ENCODE measurements at places on chromosomes 6 and 20.

DNA sequence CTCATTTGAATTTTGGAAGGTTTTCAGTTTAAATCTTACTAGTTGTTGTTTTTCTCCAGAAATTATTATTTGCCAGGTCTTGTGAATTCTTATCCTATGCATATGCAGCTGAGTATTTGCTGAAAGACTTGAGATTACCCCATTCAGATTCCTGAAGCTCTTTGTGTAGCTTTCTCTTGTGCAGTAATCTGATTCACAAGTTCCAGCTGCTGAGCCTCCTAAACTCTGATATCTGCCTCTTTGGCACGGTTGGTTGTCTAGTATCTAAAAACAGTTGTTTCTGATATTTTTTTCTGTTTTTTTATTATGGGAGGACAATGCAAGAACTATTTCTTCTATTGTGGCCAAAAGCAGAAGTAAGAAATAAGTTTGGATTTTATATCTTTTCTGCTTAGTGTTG, 863.9 kb upstream of the MANEA start:
- H3K36me3 ChIP-seq = no peaks in the 10 kb centered on the region
- no peak for DNase-seq
- H3K4me1 ChIP-seq = no peaks in the 10 kb centered on the region
- H3K4me3 ChIP-seq = no peak overlapping the region
- H3K27ac ChIP-seq = no peak overlapping the region
- no peaks in the 10 kb centered on the region for H3K27me3 ChIP-seq

GRCh38 chr6:138307816-138308730, 69.6 kb upstream of the SMIM28 start:
- H3K4me1 ChIP-seq = no peaks in the 10 kb centered on the region
- DNase-seq = peak; percentile 76
- peak overlapping the region; percentile 78 for H3K27ac ChIP-seq

DNA sequence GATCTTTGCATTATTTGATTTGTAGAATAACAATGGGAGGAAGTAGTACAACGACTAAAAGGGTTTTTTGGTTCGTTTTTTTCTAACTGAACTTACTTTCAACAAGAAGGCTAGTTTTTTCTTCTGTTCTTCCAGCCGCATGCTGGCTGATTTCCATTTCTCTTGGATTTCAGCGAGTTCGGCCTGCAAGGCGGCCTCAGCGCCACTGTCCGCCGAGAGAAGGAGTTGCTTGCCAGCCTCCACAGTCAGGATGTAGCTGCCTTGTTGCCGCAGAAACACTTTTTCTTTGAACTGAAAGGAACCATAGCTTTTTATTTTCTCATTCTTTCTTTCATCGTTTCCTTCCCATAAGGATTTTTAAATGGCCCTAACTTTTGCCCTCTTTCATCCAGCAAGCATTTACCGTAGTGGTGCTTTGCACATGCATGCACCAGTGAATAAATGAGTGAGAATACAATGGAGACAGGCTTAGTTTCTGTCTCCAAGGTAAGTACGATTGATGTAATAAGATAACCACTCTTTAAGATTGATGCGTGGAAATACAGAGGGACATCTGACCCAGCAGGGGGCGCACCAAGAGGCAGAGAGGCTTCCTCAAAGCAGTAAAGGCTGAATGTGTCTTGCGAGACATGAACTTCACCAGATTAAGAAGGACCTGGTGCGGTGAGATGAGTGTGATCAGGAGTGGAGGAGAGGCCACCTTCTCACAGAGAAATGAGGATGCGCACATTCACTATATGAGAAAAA, 398.8 kb downstream of the ESR1 start:
- H3K4me3 ChIP-seq = no peak overlapping the region
- H3K36me3 ChIP-seq = no peaks in the 10 kb centered on the region
- DNase-seq = no peak
- no peak overlapping the region for H3K27ac ChIP-seq

DNA sequence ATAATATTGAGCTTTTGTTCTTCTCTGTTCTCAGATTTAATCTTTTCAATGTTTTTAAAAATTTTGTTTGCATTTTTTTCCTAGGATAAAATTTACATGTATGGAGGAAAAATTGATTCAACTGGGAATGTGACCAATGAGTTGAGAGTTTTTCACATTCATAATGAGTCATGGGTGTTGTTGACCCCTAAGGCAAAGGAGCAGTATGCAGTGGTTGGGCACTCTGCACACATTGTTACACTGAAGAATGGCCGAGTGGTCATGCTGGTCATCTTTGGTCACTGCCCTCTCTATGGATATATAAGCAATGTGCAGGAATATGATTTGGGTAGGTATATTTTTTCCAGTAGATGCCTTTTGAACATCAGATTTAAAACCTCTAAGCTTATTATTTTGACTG, 89.8 kb downstream of the ATRN start:
- H3K36me3 ChIP-seq = no peaks in the 10 kb centered on the region
- H3K4me3 ChIP-seq = no peak overlapping the region
- H3K27ac ChIP-seq = no peak overlapping the region
- DNase-seq = no peak
- no peaks in the 10 kb centered on the region for H3K27me3 ChIP-seq
